Activated T-cell treated with anti-CD3 and anti-CD28 coated beads, Interleukin-2, amount 50 U/mL, for 4 hours (primary cell): ENCODE measurements at places on chromosomes 12 and 14.

DNA sequence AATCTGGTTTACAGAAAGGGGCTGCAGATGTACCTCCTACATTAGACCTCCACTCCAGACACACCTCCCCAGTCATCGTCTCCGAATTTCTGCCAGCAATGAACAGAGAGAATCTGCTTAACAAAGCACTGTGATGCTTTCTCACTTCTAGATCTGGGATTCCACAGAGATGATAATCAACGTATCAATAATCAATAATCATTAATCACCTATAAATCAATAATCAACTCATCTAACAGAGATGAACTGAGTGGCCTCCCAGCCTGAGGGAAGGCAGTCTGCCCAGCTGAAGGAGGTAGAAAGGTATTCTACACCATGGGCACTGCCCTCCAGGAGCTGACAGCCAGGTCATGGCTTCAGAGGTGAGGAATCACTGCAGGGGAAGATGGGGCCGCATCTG, 183.2 kb downstream of the TMEM132D start:
- DNase-seq = no peak

GRCh38 chr12:67274186-67274585, 5.0 kb downstream of the CAND1 start:
- DNase-seq = no peak

- DNase-seq = no peak
Measured at GRCh38 chr14:81070511-81070910, 115.1 kb downstream of the TSHR start.

- DNase-seq = no peak
Measured at GRCh38 chr14:62800577-62800976, 244.7 kb downstream of the KCNH5 start.

DNA sequence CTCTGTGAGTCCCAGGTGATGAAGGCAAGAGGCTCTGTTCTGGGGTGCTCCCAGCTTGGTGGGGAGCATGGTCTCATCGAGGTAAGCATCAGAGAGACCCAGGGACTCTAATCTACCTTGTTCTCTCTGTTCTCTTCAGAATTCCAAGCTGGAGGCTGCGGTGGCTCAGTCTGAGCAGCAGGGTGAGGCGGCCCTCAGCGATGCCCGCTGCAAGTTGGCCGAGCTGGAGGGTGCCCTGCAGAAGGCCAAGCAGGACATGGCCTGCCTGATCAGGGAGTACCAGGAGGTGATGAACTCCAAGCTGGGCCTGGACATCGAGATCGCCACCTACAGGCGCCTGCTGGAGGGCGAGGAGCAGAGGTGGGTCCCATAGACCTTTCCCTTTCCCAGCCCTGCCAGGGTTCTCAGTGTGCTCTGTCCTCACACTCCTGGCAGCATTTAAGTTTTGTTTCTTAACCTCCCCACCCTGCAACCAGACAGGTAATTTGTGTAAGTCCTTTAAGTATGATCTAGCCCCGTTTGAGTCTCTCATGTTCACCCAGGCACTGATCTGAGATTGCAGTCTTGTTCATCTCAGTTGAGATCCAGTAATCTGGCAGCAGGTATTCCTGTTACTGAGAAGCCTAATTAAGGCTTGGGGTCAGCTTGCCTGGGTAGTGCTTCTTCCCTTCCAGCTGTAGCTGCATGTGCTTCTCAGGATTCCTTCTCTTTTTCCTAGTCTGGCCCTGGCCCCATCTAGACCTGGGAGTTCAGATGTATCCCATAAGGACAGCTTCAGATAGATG, 14.8 kb upstream of the KRT81 start:
- no peak for DNase-seq
